GM12864 (cell line): ENCODE measurements at places on chromosomes 11 and 22.

DNA sequence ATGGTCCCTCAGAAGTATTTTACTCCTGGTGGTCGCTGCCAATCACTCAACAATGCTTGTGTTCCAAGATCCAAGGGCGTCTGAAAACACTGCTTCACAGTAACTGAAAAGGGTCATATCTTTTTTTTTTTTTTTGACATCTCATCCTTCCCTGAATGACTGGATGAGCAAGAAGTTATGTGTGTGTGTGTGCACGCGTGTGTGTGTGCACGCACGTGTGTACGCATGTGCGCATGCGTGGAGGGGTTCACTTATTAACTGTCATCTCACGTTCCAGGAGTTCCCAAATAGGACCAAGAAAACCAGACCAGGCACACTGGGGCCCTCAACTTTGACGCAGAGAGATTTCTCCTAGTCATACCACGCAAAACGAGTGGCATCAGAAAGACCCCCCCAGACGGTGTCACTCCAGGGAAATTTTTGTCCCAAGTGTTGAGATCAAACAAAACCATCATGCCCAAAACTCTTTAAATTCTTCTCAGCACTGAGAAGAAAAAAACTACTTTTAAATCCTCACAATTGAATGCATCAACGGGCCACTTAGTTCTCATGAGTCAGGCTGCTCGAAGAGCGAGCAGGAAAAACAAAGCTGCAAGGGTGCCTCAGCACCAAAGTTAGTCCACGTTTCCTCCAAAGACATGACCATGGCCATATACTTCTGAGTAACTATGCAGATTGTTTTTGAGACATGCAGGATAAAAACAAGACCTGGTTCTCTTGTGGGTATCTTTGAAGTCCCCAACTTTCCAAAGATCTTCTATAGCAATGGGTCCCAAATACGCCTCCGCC, 12.9 kb downstream of the MN1 start:
- no peak for DNase-seq

DNA sequence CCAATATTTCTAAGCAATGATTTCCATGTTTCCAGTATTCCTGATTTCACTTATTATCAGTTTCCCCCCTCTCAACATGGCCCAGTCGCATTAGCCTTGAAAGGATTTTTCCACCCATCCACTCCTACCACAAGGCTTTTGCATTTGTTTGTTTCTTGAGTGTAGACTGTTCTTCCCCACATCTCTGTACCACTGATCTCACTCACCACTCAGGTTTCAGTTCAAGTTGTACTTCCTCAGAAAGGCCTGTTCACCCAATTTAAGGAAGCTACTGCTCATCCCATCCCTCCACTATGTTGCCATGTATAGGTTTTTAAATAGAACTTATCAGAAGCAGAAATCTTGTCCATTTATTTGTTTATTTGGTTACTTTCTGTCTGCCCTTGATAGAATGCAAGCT, 472.3 kb downstream of the FAM181B start:
- no peak for DNase-seq

DNA sequence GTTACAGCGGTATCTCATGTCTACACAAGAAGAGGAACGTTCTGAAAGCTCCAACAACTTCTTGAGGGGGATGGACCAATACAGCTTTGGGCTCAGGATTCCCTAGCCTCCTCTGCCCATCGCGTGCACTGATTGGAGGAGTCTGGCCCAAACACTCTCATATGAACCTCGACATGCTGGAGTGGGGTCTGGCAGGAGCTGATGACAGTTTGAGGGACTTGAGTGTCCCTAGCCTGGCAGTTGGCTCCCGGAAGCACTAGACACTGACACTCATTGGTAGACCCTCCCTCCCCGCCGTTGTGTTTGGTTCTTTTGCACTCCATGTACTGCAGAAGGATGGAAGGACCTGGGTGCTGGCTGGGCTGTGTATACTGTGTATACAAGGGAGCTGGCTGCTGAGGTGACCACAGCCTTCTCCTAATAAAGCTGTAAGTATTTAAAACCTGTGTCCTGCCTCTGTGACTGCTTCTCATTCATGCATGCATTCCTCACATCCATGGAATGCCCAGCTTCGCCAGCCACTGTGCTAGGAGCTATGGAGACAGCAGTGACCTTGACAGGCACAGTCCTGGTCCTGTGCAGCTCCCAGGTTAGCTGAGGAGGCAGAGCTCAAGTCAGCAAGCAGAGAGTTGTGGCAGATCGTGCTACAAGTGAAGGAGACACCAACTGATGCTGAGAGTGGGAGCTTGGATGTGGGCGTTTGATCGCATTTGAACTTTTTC, 27.9 kb downstream of the ADAMTS15 start:
- DNase-seq: no peak

DNA sequence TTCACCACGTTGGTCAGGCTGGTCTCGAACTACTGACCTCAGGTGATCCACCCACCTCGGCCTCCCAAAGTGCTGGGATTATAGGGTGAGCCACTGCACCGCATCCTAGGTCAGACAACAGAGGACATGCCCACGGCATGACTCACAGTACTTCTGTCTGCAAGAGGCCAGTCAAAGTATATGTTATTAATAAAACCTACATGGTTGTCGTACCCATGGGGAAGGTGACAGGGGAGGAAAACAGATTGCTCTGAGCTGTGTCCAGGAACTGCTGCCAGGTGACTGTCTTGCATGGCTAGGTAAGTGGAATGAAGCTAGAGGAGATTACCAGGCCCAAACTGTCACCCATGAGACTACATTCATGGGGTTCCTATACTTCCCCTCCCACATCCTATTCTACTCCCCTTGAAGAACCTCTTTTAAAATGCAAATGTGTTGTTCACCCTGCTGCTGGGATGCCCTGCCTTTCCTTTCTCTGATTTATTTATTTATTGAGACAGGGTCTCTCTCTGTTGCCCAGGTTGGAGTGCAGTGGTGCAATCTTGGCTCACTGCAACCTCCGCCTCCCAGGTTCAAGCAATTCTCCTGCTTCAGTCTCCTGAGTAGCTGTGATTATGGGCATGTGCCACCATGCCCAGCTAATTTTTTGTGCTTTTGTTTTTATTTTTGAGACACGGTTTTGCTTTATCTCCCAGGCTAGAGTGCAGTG, 2.0 kb upstream of the NLRX1 start:
- DNase-seq: no peak

DNA sequence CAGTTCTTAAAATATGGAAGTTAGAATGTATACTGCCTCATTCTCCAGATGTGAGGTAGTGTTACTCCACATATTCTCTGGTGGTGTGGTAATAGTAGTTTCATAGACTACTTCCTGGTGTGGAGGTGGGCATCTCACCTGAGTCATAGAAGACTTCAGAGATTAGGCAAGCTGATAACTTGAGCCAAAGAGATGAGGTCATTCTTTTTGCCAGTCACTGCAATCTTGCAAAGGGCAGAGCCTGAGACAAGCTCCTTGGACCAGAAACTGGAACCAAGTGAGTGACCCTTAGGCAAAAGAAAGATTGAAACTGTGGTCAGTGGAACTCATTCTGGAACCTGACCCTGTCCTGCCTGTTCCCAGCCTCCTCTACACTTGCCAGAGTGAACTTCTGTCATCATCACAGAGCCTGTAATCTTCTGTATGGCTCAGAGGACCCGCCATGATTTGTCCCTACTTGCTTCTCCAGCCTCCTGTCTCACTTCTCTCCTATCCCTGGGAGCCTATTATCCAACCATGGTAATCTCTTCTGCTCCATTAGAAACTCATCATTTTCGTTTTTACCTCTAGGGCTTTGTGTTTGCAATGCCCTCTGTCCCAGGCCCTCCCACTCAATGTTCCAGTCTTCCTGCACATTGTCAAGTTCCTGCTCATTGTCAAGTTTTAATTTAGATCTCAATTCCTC, 10.6 kb upstream of the CCDC83 start:
- DNase-seq: no peak

DNA sequence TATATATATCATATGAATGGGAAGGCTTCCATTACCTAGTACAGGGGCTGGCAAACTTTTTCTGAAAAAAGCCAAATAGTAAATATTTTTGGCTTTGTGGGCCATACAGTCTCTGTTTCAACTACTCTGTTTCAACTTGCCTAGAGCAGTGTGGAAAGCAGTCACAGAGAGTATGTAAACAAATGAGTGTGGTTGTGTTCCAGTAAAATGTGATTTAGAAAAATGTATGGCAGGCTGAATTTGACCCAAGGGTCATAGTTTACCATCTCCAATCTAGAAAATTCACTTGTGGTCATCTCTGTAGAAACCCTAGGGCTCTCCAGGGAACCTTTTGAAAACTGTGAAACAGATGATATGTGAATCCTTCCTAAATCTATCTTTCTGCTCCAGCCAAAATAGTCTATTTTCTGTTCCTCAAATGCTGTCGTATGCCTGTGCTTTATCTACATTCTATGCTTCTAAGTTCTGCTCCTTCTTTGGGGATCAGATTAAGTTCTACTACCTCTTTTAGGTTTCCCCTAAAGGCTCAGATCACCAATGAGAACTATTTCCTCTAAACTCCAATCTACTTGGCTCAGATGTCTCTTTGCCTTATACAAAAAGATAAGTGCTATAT, 356.2 kb downstream of the METTL15 start:
- no peak for DNase-seq

- no peak for DNase-seq
Observed at GRCh38 chr22:30516731-30517130, 11.2 kb upstream of the SEC14L4 start.

- no peak for DNase-seq
Observed at GRCh38 chr11:129278586-129279319, 86.6 kb upstream of the ARHGAP32 start.

GRCh38 chr11:118304568-118305248, at the start of gene CD3E:
Gene CD3E, plus strand, starts transcription at chr11:118304730. Its CDS starts 223 bp downstream, at chr11:118304953.
- DNase-seq: no peak

- no peak for DNase-seq
Observed at GRCh38 chr11:114001416-114001815, 26.5 kb downstream of the HTR3A start.

DNA sequence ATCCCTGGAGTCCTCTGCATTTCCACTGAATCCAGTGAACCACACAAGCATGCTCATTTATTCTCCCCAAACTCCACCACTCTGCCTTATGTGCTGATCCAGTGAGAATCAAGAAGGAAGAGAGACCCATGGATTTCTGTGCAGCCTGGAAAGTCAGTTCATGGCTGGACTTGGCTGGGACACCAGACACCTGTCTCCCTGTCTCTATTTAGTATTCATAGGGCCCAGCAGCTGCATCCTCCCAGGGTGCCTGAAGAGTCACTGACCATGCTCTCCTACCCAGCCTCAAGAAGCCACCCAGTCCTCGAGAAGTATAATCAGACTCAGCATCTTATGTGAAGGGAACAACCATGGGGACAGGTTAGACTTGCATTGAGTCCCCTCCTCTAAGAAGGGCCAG, 83.2 kb downstream of the ZNF280B start:
- no peak for DNase-seq

DNA sequence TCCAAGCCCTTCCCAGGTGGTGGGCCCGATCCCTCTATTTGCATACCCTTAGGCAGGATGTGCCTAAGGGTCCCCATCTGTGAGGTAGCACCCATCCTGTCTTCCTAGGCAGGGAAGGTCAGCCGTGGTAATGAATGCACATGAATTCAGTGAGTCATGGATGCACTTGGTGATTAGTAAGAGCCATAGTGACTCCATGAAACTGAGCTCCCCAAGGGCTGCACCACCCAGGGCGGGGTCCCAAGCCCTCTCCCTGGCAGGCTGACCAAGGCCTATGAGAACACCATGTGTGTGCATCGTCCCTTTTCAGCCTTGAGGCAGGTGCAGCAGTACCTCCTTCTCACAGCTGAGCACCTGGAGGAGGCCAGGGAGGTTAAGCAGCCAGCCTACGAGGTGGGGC, 15.6 kb upstream of the SUSD2 start:
- DNase-seq: no peak

- DNase-seq: no peak
Observed at GRCh38 chr11:6217722-6218121, 12.4 kb downstream of the C11orf42 start.
